ENCODE measurements at places on chromosomes 13 and 19.

GRCh38 chr19:17718550-17718946 is 732 bp upstream of the MAP1S start:
- no peak for DNase-seq

GRCh38 chr13:44546164-44546563 is 30.0 kb downstream of the TSC22D1 start:
- DNase-seq = no peak

DNA sequence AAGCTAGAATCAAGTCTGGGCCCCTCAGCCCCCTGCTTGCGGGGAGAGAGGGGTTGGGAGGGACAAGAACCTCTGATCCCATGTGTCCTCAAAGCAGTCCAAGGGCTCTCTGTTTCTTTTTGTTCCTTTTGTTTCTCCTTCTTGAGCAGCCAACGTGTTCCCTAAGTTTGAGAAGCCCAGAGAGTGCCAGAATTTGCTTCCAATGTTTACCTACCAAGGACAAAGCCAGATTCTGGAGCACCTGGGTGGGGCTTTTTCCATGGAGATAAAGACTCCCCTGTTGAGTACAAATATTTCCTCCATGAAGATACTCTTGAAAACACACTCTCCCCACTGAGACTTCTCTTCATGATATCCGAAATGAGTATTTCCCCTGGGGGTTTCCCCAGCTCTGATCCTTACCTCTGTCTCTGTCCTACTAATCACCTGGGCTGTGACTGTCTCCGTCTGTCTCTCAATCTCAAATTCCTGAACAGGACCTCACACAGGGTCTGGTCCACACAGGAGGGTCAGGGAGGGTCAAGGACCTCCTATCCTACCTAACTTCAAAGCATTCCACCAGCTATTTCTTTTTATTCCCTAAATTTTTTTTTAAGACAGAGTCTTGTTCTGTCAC is 27.4 kb downstream of the CD177 start:
- no peak for DNase-seq

- DNase-seq = no peak
These were observed 9.1 kb upstream of the PNMA8A start for GRCh38 chr19:46480415-46480814.

GRCh38 chr19:35714601-35715354 is 3.0 kb upstream of the KMT2B start:
- DNase-seq = no peak

DNA sequence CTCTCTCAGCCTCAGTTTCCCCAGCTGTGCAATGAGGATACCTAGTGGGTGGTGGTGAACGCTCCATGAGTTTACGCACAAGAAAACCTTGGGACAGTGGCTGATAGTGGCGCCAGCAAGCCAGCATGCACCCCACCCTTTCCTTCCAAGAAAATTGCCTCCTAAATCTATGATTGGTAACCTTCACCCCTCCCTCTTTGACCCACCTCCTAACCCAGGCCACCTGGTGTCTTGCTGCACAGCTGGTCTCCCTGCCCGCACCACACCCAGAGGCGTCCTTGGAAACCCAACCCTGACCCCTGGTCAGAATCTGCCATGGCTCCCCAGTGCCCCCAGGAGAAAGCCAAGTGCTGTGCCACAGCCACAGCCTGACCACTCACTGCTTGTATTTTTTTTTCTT is 22.8 kb upstream of the BCL3 start:
- no peak for DNase-seq

All from Karpas-422 (cell line).